ENCODE measurements at places on chromosomes 4 and X.

GRCh38 chr4:16530688-16531635 lies 304.7 kb upstream of the TAPT1 start:
- no peak for DNase-seq

DNA sequence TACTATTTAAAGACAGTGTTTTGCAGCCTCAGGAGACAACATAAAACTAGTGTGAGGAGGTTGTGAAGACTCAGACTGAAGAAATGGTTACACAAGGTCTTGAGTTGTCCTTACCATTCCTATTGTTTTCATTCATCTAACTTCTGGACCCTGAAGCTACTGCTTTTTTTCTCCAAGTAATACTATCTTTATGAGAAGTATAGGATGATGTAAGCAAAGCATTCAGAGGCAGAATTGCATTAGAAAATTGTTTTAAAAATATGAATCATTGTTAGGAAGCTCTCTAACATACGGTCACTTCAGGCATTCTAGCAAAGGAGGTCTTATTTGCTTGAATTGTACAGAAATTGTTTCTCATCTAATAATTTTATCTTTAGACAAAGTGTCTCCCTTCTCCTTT lies 357.8 kb downstream of the TLL1 start:
- DNase-seq: no peak

- DNase-seq: no peak
Observed at GRCh38 chr4:176187624-176188023, 7.8 kb downstream of the SPATA4 start.

DNA sequence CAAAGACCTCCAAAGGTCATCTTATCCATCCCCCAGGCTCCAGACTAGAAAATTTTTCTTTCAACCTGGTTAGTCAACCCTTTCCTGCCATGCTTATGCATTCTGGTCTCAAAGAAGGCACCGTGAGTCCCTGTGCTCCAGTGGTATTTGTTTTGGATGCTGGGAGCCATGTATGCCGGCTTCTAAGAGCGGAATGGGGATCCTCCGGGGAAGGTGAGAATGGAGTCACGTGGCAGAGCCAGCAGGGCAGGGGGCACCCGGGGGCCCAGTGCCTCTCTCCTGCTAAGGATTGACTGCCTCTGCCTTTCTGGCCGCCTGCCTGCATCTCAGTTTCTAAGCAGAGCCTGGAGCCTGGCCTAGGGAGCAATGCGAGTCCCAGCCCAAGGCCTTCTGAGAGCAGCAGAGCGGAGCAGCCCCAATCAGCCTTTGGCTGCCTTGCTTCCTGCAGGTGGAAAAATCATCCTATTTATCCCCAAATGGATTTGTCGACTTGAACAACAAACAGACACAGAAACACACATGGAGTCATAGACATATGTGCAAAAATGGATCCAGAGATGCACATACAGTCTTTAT lies 141.0 kb downstream of the PJA1 start:
- DNase-seq: peak; percentile 63

GRCh38 chr4:3136454-3136853 lies 62.0 kb downstream of the HTT start:
- no peak for DNase-seq

DNA sequence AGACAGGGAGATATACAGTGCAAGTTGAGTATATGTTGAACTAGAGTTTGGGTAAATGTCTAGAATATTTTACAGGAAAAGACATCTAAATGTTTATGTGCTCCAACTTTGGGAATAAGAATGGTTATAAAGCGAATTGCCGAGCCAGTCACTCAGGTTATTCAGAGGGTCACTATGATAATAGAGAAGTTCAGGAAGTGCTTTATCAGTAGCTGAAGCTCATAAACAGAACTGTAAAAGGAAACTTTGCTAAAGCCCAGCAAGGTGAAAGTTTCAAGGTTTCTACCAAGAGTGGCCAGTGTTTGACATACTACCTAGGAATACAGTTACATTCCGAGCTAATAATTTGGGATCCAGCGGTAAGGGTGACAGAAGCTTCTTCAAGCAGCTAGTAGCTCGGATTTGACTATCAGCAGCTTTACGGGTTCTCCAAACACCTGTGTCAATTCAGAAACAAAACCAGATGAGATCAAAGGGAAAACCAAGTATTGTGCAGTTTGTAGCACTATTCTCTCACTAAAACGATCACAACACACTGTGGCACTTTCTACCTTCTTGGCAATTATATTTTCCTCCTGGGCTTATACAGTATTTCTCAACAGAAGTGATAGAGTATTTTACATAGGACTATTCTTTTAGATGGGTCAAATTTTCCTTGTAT lies 17.2 kb upstream of the BCLAF3 start:
- no peak for DNase-seq

DNA sequence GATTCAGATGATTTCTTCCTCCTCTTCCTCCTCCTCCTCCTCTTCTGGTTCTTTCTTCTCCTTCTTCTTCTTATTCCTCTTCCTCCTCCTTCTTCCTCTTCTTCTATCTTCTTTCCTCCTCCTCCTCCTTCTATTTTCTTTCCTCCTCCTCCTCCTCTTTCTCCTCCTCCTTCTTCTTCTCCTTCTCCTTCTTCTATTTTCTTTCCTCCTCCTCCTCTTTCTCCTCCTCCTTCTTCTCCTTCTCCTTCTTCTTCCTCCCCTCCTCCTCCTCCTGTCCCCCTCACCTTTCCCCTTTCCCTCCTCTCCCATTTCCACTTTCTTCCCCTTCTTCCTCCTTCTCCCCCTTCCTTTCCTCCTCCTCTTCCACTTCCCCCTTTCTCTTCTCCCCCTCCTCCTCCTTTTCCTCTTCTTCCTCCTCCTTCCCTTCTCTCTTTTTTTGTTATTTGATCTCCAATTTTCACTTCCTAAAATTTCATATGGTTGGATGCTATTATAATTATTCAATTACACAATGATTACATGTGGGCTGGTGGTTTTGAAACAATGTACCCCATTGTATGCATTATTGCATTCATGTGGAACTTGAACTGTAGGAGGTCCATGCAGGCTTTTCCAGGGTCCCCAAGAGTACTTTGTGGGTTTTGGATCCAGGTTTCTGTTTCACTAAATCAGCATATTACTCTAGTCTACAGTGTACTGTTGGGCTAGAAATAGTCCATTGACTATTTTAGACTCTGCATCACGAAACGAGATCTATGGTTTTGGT lies 68.1 kb downstream of the SORBS2 start:
- DNase-seq: no peak

- DNase-seq: peak; percentile 41
Observed at GRCh38 chrX:71320126-71320525, 18.6 kb downstream of the ITGB1BP2 start.

GRCh38 chr4:1209821-1210220 lies 37.4 kb upstream of the SPON2 start:
- peak; percentile 89 for DNase-seq

GRCh38 chr4:15414551-15415091 lies 13.2 kb upstream of the C1QTNF7 start:
- peak; percentile 48 for DNase-seq

DNA sequence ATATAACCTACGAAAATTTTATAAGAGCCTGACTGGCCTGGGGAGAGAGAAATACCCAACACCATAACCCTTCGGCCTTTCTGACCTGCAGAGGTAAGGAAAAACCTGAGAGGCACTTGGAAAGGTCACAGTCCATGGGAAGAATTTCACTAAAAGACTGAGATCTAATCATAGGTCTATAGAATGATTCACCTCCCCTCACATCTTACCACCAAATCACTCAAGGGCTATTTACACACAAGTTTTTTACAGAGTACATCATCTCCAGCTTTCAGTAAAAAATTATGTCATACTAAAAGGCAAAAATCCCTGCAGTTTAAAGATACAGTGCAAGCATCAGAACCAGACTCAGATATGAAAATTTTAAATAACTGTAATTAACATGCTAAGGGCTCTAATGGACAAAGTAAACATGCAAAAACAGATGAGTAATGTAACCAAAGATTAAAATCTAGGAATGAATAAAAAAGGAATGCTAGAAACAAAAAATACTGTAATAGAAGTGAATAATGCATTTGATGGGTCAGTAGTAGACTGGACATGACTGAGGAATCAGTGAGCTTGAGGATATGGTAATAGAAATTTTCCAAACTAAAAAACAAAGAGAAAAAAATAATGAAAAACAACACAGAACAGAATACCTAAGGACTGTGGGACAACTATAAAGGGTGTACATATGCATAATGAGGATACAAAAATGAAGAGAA lies 32.1 kb upstream of the SLC16A2 start:
- DNase-seq: no peak

- DNase-seq: no peak
Observed at GRCh38 chrX:119094819-119095218, 22.0 kb downstream of the CT47C1 start.

DNA sequence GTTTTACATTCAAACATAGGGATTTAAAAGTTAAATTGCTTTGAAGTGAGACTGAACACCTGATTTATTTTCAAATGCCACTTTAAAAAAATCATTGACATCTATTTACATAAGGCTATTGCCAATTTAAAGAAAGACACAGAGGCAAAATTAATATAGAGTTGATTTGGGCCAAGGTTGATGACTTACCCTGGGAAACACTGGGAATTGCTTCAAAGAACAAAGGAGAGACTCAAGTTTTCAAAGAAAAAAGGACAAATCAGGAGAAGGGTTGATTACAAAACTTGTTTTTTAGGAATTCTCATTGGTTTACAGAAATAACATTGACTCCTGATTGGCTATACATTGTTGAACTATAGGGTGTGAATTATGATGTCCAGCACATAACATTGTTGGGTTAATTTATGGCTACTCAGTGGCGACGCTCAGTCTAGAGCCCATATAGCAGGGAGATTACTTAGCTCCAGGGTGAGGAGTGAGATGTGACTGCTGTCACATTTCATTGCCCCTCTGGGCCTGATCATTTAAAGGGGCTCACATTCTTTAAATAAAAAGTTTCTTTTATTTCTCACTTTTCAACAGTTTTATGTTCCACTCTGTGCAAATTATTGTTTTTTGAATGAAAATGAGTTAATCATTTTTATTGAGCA lies 184.6 kb downstream of the SPATA18 start:
- no peak for DNase-seq

- DNase-seq: peak; percentile 61
Observed at GRCh38 chr4:36930562-36931111, 313.9 kb upstream of the NWD2 start.

DNA sequence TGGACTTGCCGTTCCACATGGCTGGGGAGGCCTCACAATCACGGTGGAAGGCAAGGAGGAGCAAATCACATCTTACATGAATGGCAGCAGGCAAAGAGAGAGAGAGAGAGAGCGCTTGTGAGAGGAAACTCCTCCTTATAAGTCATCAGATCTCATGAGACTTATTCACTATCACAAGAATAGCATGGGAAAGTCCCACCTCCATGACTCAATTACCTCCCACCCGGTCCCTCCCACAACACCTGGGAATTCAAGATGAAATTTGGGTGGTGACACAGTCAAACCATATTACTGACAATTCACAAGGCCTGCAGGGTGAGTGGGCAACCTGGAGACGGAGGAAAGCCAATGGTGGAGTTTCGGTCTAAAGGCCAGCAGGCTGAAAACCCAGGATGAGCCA lies 394.3 kb upstream of the TRAM1L1 start:
- DNase-seq: no peak

GRCh38 chr4:177010418-177010817 lies 217.7 kb upstream of the VEGFC start:
- DNase-seq: no peak

- DNase-seq: peak; percentile 58
Observed at GRCh38 chr4:24805067-24805466, 9.7 kb downstream of the SOD3 start.

DNA sequence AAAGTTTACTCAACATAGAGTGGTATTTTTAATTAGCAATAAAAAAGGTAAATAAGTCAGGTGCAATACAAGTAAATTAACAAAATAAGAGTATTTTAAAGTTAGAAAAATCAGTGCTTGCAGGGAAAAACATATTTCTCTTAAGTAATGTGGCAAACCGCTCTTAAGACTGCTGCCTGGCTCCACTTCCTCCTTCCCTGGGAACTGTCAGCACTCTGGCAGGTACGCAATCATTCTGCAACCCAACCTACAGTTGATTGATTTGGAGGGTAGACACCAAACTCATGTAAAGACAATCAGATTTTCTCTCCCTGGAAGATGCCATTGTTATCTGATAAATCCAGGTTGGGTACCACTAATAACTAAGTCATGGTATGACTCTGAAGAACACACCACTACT lies 63.9 kb downstream of the PPP3CA start:
- no peak for DNase-seq

DNA sequence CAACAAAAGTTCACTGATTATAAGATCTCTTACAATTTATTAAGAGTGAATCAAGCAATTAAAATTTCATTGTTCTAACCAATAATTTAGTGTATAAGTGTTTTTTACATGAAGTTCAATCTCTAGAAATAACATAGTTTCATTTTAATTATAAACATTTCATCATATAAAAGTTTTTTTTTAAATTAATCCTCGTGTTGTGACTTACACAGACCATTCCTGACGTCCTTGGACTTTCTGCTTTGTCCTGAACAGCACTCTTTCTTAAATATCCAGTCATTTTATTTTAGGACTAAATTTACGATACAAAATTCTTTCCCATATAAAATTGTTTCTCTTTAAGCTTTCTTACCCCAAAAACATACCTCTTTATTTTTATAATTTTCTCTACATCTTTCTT lies 841.7 kb upstream of the POU3F4 start:
- no peak for DNase-seq

DNA sequence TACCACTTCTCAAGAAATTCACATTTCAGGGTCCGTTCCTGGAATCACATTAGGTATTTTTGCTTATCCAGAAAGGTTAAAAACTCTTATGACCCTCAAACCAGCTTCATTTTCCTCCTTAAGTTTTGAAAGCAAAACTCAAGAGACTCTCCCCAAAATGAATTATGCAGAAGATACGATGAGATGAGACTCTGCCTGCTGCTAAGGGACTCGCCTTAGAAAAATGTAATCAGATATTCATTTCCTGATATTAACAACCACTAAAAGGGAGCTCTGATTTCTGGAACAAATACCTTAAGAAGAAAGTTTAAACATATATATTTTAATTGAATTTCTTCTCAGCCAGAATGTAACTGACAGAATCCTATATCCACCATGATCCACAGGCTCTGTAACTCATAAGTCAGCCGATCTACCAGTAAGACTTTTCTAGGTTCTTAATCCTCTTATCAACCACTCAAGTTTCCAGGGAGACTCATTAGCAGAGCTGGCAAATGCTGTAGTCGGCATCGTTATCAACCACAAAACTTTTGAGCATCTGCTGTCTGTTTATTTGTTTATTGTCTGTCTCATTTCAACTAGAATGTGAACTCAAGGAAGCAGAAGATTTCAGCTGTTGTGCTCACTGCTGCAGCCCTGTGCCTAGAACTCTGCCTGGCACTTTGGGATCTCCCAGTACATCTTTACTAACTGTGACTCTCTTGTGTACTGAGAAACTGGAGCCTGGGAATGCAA lies 112.5 kb downstream of the LDB2 start:
- no peak for DNase-seq

- DNase-seq: no peak
Observed at GRCh38 chr4:55143858-55144257, 18.5 kb upstream of the KDR start.

DNA sequence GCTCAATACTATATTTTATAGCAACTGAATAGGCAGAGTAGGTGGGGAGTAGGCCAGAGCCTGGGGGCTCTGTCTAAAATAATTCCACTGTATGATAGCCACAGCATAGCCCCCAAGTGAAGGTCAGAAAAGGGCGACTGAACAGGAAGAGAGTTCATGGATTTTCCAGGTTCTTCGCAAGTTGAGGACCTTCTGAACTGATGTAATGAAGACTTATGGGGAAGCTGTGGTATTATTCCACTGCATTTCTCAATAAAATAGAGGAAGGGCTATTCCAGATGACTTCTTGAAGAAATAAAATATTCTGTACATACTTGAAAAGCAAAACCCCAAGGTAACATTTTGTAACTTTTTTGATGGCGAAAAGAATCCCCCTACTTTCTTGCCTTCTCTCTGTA lies 231.4 kb upstream of the GPC4 start:
- DNase-seq: no peak

All from tongue (tissue), 3 donors.